ENCODE measurements at places on chromosomes 4 and X. TPM values are rescaled to one million over a fixed set of nuclear protein-coding genes. Genes with fewer than 3 reads are reported as not detected.

The MSN gene
- 129 TPM for total RNA-seq

The CCDC120 gene
- total RNA-seq = 30.8 TPM

The SLC25A6 gene
- total RNA-seq = 161 TPM

The SHOX gene
- not detected for total RNA-seq

The SSX4 gene
- not detected for total RNA-seq

The TMEM150C gene
- 0.98 TPM for total RNA-seq

The NALF2 gene
- total RNA-seq = 6.3 TPM

The MAGEA2B gene
- not detected for total RNA-seq

The PABPC1L2A gene
- total RNA-seq = not detected

The SLC38A5 gene
- total RNA-seq = 0.54 TPM

The HSFX1 gene
- total RNA-seq = 3.4 TPM

The POLN gene
- total RNA-seq = 5.2 TPM

The SMIM31 gene
- 1.9 TPM for total RNA-seq

The UGT2B10 gene
- total RNA-seq = not detected

The MGARP gene
- not detected for total RNA-seq

The SSX3 gene
- total RNA-seq = not detected

The FGF13 gene
- total RNA-seq = not detected

The GPR143 gene
- 8.8 TPM for total RNA-seq

The EDA2R gene
- total RNA-seq = not detected

The CT45A10 gene
- not detected for total RNA-seq

The XAGE1A gene
- total RNA-seq = not detected

The ZBED1 gene
- total RNA-seq = 15.1 TPM

The LRIT3 gene
- 0.09 TPM for total RNA-seq

The PARM1 gene
- 6.5 TPM for total RNA-seq

The EGF gene
- 1.6 TPM for total RNA-seq

The TCEANC gene
- 1.7 TPM for total RNA-seq

The CDKL5 gene
- 20.9 TPM for total RNA-seq

The UGT8 gene
- total RNA-seq = 23.1 TPM

The MAGEB10 gene
- total RNA-seq = not detected
